ENCODE measurements at places on chromosomes 7 and 10.

DNA sequence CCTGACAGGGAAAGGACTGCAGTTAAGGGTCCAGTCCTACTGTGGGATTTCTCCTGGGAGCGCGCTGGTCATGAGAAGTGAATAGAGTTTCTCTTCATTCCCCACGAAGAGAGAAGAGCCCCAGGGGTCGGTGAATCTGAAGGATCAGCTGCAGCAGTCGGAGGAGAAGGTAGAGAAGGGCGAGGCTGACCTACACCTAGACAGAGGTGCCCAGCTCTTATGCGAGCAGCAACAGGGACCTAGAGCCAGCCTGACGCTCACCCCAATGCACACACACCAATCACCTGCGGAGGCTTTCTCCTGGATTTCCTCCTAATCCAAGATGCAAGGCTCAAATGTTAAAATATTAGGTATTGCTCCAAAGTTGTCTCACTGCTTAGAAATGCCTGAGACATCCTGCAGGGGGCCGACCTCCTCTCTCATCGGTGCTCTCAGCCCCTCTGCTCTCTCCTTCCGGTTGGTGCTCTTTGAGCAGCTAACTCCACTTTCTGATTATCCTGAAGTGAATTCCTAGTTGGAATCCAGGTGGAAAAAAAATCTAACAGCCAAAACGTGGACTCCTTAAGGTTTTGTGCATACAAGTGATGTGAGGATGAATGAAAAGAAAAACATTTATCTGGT lies 176.4 kb downstream of the AHR start:
- no peak for DNase-seq

- no peak for DNase-seq
Observed at GRCh38 chr7:144037414-144038035, 11.2 kb upstream of the OR2A5 start.

DNA sequence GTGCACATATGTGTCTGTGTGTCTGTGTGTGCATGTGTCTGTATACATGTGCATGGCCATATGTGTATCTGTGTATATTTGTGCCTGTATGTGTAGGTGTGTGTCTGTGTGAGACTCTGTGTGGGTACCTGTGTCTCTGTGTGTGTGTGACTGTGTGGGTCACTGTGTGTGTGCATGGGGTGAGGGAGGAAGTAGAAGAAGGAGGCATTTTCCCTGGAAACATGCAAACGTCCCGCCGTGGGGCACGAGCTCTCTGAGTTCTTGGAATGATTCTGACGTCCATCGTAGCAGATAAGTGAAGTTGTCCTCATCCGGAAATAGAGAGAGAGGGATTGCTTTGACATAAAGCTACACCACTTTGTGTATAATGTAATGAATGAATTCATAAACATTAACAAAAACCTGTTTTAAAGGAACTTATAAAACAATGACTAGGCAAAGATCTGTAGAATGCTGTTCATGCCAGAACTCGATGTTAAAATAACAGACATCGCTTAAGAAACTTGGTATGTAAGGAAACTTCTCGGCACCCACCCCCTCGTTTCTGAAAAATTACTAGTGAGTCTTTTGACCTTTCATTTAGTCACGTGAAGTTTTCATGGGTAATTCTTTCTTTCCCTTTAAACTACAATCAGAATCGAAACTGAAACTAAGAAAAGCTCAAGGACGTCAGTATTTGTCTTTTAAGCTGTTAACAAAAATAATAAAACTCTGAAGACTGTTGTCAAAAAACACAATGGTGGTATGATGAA lies 43.6 kb upstream of the KLF6 start:
- DNase-seq = no peak

DNA sequence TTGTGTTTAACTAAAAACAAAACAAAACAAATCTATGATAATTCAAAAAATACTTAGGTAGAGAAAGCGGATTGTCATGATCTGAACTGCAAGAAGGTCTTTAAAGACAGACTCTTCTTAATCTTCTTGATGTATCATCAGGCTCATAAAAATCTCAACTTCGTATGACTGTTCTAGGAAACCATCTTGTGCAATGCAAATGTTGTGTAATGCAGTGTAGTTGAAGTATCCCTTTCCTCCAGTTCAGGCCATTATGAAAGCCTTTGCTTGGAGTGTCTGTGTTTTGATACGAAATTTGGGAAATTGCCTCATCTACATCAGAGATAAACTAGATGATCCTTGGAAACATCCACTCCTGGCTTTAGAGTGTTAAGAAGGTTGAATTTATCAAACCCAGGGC lies 30.9 kb downstream of the CDK1 start:
- DNase-seq = no peak

GRCh38 chr7:28718055-28718481 lies 240.1 kb downstream of the TRIL start:
- no peak for DNase-seq

GRCh38 chr10:89664203-89664602 lies 19.2 kb upstream of the PANK1 start:
- DNase-seq = no peak

GRCh38 chr10:12349629-12350166 lies 351 bp downstream of the CAMK1D start:
- DNase-seq = no peak

DNA sequence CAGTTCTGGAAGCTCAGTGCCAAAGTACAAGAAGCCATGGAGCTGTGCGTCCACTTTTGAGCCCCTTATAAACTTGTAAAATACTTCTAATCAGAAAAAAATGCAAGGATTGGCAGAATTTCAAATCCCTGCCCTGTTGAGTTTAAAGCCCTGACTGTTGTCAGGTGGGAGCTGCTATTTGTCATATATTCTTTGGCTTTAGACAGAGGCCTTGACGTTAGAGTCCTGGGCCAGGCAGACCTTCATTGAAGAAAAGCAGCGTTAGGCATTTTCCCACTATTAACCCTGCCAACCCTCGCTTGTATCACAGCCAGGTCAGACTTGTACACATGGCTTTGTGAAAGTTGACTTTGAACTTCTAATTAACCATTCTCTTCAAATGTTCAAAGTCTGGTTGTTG lies 155.4 kb downstream of the TWIST1 start:
- DNase-seq = no peak

GRCh38 chr7:5339955-5340354 lies 57.2 kb downstream of the SLC29A4 start:
- DNase-seq = no peak

GRCh38 chr7:2510909-2511768 lies 8.4 kb upstream of the LFNG start:
- no peak for DNase-seq

GRCh38 chr7:27346531-27347275 lies 104.1 kb downstream of the EVX1 start:
- no peak for DNase-seq

GRCh38 chr10:79071396-79071923 lies 2.7 kb downstream of the ZMIZ1 start:
- no peak for DNase-seq

DNA sequence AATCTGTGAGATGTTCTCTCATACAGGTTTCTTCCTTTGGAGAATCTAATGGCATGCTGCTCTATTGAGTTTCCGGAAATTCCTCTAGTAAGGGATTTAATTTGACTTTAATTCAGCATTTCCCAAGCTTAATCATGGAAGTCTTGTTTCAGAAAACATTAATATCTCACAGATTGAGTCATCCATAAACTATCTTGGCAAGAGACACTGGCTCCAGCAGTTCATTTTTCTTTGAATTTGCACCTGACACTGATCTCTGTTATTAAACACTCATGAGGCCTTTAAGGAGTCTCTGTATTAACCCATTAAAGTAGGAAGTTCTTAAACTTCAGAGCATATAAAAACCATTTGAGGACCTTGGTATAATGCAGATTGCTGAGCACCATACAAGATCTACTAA lies 3.6 kb upstream of the ITGB8 start:
- no peak for DNase-seq

- no peak for DNase-seq
Observed at GRCh38 chr7:33692956-33693355, 212.4 kb upstream of the BMPER start.

- DNase-seq = no peak
Observed at GRCh38 chr10:63365976-63366765, 99.6 kb downstream of the JMJD1C start.

GRCh38 chr10:105797234-105797890 lies 1156.3 kb downstream of the SORCS3 start:
- DNase-seq = no peak

- DNase-seq = no peak
Observed at GRCh38 chr10:124629842-124630241, 114.3 kb downstream of the FAM53B start.

GRCh38 chr7:73683788-73684693 lies 644 bp downstream of the BUD23 start:
- DNase-seq = no peak

- DNase-seq = no peak
Observed at GRCh38 chr7:131830681-131831080, 274.3 kb upstream of the PODXL start.

All from stimulated activated CD8-positive, alpha-beta memory T cell treated with anti-CD3 and anti-CD28 coated beads, Interleukin-7, amount 100 ng/mL, for 48 hours (primary cell).